Hematopoietic multipotent progenitor cell treated with erythropoietin and hydrocortisone succinate and interleukin-3 and kit ligand, for 15 days (in vitro differentiated cells): ENCODE measurements at places on chromosomes 5 and 9.

- DNase-seq: no peak
Observed at GRCh38 chr5:137705106-137705505, 30.8 kb downstream of the KLHL3 start.

DNA sequence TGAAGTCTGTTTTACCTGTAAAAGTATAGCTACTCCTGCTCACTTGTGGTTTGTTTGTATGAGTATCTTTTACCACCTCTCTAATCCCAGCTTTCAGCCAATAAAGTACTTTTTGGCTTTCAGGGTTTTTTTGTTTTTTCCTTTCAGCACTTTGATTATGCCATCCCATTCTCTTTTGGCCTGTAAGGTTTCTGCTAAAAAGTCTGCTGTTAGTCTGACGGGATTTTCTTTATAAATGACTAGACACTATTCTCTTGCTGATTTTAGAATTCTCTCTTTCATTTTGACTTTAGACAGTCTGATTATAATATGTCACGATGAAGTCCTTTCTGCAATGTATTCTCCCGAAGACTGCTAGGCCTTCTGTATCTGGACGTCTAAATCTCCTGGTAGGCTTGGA, 37.2 kb downstream of the TEX10 start:
- DNase-seq: no peak

DNA sequence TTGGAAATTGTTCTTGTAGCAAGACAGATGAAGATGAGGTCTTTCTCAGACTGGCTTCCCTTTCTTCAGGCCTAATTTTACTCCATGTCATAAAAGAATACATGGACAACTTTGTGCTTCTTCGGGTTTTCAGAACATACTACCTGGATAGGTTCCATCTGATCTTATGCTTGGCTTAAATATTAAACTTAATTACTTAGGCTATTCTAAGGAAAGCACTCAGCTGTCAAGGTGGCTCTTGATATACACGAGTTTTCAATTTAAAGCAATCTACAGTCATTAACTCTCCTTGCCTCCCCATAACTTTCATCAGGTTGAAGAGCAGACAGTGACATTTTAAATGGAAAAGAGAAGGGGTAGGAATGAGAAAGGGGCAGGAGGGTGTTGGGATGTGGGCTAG, 9.5 kb upstream of the PPP3R2 start:
- DNase-seq: no peak

GRCh38 chr9:115080242-115080641, 37.7 kb downstream of the TNC start:
- DNase-seq: no peak

DNA sequence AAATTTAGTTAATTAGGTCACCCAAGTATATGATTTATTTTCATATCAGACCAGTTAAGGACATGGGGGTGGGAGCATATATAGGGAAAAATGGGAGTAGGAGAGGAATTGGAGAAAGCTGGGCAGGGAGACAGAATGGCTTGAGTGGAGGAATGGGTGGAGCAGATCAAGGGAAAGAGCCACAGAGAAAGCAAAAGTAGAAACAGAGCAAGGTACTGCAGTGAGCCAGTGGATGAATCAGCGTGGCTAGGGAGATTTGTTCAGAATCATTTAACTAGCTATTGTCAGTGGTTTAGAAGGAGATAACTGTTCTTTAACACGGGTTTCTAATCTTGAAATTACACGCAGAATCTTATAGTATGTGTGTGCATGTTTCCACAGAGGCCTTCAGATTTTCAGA, 37.4 kb downstream of the SNX24 start:
- no peak for DNase-seq

DNA sequence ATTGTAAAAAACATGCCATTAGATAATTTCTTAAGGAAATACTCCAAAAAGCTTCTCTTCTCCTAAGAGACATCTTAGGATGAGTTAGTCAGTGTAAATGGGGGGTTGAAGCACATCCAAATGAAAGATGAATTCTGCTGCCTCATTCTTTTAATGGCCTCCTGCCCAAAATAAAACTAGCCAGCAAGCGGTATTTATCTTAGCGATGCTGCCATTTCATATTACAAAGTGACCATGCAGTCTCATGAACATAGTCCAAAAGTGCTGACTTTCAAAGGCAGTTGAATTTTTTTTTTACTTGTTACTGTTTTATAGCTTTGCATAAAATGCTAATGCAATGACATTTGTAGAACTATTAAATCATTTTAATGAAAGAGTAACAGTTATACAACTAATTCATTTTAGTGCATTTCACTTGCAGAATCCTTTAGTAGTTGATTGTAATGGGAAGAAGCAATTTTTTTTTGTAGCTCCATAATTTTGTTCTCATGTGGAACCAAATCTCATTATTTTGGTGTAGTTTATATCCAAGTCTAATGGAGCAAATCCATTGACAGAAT, 151.5 kb downstream of the CAVIN4 start:
- no peak for DNase-seq

DNA sequence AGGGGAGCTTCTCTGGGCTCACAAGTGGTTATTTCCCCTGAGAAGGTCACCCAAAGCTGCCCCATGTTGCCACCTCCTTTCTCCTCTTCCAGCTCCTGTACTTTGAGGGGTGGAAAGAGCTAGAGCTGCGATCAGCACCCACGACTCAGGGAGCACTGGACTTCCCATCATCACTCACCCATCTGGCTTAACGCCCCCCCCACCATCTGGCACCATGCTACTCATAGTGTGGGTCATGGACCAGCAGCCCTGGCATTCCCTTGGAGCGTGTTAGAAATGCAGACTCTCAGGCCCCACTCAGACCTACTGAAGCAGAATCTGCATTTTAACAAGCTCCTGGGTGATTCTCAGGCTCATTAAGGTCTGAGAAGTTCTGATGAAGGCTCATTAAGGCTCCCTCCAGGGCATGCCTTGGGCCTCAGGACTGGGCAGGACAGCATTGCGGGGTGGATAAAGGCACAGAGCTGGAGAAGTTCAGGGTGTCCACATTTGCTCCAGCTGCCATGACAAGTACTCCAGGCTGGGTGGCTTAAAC, 67.3 kb downstream of the GALNT12 start:
- DNase-seq: no peak

GRCh38 chr9:108323615-108324014, 532.2 kb downstream of the ACTL7B start:
- DNase-seq: no peak

DNA sequence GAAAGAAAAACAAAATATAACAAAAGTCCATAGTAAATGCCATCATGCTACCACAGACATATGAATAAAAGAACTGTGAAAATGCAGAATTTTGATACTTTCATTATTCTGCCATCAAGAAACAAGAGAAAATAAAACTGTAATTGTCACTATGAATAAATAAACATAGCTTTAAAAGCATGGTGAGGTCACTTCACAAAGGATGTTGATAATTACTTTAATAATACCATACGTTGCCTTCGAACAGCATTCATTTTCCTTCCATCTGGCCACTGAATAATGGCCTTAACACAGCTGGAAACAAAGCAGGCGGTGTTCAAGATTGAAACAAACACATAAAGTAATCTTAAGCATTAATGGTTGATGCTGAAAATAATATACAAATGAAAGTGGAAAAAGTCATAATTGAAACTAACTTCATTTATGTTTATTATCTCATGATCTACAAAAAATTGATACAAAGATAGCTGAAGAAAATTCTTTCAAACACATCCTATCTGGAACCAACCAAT, 102.0 kb downstream of the AGTPBP1 start:
- DNase-seq: no peak
